Activated CD4-positive, alpha-beta memory T cell treated with anti-CD3 and anti-CD28 coated beads, Interleukin-2, amount 10 ng/mL, durations not matched to agents 7 days and 5 days (primary cell): ENCODE measurements at places on chromosomes 13 and 19.

GRCh38 chr13:102914339-102914930 lies 68.6 kb downstream of the ERCC5 start:
- no peak for DNase-seq

DNA sequence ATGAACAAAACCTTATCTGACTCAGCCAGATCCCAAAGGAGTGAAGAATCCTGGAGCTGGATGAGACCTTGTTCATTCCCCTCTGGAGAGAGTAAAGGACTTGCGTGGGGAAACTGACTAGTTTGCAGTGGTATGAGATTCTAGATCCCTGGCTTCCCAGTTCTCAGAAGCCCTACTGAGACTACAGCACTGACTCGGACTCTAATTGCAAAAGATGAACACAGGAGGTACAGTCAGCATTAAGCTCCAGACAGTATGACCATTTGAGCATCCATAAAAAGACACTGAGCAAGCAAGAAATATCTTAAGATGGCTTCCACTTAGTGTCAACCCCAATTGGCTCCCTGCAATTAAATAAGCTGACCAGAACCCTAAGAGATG lies 6.8 kb downstream of the ZC3H4 start:
- no peak for DNase-seq

DNA sequence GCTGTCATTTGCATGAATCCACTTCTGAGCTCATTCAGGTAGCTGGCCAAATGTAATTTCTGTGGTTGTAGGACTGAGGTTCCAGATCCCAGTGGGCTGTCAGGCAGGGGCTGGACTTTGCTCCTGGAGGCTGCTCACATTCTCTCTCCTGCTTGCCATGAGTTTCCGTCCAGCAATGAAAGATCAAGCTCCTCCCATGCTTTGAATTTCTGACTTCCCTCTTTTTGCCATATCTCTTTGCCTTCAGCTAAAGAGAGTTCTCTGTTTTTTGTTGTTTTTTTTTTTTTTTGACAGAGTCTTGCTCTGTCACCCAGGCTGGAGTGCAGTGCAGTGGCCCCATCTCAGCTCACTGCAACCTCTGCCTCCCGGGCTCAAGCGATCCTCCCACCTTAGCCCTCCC lies 76.9 kb downstream of the ING1 start:
- DNase-seq: no peak

DNA sequence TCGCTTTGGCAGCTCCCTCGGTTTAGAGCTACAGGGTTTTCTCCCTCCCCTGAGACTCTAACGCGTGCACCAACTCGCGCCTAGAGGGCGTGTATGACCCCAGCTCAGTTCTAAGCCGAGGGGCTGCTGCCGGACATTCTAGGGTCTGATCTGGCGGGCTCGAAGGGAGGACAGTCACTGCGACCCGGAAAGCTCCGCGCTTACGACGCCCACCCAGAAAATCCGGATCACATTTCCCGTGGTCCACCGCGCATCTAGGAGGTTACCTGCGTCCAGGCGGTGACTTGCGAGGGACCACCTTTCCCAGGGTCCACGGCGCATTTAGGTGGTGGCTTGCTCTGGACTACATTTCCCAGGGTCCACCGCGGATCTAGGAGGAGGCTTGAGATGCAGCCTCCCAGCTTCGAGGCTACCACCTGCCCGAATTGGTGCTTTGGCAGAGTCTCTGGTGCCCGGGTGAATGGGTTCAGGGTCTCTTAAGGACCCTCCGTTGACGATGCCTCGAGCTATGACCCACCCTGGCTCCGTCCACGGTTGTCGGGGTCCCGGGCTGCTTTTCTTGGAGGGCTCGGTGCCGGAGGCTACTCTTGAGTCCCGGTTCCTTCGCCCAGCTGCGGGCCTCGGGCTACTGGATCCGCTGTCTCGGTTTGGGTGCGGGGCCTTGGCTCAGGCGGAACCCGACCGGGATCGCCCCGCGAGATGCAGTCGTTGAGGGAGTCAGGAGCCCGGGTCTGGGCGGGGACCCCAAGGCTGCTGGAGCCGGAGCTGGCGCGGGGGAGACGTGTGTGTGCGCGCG lies 30.5 kb downstream of the ZNF146 start:
- no peak for DNase-seq

DNA sequence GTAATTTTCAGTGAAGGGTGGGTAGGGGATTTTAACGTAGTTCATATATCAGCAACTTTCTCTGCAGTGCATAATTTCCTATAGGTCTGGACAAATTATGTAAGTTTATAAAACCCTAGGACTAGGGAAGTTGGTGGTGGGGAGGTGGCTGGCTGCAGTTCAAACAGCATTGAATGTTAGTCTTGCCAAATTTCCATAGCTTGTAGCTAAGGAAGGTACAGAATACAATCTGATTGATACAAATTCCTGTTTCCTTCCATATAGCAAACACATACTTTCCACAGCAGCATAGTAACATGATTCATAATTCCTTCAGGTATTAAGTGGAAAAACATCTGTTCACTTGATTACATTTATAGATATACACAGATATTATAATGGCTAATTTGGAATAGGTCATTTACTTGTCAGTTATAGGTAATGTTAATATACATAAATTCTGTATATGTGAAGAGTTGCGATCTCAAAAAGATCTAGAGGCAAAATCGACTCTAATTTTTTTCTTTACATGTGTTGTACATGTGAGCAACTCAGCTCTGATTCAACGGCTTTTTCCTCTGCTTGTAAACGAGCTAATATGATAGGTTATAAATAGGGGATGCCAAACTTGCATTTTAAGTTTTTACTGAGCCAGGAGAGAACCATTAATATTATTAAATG lies 233.4 kb upstream of the CSNK1A1L start:
- no peak for DNase-seq

DNA sequence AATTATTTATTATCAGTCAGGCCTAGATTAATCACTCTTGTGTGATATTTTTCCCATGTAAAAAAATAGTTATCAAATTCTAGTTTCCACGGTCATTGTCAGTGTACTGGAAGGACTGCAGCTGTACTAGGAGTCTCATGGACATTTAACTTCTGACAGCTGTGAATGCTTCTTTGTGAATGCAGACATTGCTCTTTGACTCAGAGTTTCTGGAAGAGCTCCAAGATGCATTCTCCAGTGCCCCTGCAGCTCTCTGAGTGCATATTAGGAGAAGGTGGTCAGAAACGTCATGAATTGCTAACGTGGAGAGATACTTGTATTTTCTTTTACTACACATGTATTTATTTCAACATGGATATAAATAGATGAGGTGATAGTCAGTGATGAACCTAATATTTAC lies 9.7 kb upstream of the SLITRK5 start:
- DNase-seq: no peak

- DNase-seq: peak; percentile 14
Observed at GRCh38 chr19:58570770-58571574, 2.2 kb downstream of the MZF1 start.

DNA sequence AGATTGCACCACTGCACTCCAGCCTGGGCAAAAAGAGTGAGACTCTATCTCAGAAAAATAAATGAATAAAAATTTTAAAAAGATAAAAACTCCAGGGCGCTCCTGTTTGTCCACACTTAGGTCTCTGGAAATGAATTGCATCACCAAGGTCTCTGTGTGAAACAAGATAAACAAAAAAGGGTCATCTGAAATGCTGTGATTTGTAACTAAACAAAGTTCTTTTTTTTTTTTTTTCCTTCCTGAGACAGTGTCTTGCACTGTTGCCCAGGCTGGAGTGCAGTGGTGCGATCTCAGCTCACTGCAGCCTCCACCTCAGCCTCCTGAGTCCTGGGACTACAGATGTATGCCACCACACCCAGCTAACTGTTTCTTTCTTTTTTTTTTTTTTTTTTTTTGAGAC lies 11.5 kb downstream of the FZR1 start:
- DNase-seq: no peak

DNA sequence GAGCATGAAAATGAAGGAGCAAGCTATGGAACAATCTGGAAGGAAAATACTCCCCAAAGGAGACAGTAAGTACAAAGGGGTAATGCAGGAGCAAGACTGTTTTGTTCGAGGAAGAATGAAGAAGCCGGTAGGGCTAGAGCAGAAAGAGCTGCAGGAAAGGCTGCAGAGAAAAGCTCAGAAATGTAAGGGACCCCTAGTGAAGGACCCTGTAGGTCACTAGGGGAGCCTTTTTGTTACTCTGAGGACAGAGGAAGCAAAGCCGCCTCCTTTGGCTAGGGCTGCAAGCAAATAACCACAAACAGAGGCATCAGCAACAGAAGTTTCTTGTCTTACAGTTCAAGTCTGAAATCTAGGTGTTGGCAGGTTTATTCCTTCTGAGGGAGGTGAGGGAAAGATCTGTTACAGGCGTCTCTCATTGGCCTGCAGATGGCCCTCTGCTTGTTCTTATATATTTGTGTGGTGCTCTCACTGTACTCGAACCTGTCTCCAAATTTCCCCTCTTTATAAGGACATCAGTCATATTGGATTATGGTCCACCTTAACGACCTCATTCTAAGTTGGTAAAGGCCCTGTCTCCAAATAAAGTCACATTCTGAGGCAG lies 362.3 kb downstream of the COG6 start:
- DNase-seq: no peak

- DNase-seq: no peak
Observed at GRCh38 chr19:39813264-39813993, 20.5 kb downstream of the DYRK1B start.

GRCh38 chr19:12946092-12946721 lies 545 bp downstream of the RAD23A start:
- peak; percentile 61 for DNase-seq

DNA sequence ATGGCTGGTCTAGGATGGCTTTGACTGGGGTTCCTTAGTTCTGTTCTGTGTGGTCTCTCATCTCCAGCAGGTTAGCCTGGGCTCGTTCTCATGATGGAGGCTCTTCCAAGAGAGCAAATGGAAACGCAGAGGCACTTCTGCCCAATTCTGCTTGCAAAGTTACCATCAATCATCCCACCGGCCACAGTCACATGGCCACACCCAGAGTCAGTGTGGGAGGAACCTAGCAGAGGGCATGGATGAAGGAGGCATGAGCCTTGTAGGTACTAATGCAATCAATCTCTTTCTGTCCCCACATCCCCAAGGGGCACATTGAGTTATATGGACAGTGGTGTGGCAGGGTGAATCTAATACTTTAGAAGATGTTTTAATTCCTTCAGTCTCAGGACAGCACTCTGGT lies 207.2 kb downstream of the ZNF536 start:
- no peak for DNase-seq

- DNase-seq: no peak
Observed at GRCh38 chr13:61908906-61909615, 493.4 kb upstream of the PCDH20 start.

GRCh38 chr13:51829568-51829899 lies 15.4 kb downstream of the TMEM272 start:
- no peak for DNase-seq

- DNase-seq: no peak
Observed at GRCh38 chr13:73065036-73065435, 6.2 kb downstream of the KLF5 start.

GRCh38 chr19:29841209-29841558 lies 29.4 kb downstream of the CCNE1 start:
- DNase-seq: no peak

DNA sequence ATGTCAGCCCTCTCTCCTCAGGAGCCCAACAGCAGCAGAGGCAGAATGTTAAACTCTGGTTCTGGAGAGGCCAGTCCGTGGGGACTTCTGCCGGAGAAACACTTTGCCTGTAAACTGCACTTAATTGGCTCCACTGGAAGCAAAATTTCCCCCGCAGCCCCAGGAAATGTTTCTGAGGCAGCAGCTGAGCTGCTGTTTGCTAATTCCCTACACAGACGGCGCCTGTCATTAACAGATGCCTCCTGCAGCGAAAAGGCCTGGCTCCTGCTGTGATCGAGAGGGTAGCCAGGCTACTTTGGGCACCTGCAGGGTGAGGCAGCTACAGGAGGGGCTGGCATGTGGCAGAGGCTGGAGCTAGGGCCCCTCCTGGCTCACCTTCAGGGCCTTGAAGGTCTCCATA lies 5.2 kb upstream of the TM6SF2 start:
- DNase-seq: no peak

- DNase-seq: no peak
Observed at GRCh38 chr19:31214997-31215396, 134.2 kb downstream of the TSHZ3 start.

DNA sequence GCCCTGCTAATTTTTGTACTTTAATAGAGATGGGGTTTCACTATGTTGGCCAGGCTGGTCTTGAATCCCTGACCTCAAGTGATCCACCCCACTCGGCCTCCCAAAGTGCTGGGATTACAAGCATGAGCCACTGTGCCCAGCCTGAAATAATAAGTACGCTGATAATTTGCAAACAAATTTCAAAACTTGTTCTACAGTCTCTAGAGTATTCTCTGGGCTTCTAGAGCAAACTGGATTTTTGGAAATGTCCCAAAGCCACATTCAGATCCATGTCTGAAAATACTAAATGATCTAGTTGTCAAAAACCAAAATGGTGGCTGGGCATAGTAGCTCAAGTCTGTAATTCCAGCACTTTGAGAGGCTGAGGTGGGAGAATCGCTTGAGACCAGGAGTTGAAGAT lies 39.9 kb upstream of the PSPC1 start:
- DNase-seq: no peak
